ENCODE measurements at places on chromosomes 3 and 15.

GRCh38 chr3:71564361-71564760 is 19.2 kb downstream of the FOXP1 start:
- DNase-seq, result no peak

DNA sequence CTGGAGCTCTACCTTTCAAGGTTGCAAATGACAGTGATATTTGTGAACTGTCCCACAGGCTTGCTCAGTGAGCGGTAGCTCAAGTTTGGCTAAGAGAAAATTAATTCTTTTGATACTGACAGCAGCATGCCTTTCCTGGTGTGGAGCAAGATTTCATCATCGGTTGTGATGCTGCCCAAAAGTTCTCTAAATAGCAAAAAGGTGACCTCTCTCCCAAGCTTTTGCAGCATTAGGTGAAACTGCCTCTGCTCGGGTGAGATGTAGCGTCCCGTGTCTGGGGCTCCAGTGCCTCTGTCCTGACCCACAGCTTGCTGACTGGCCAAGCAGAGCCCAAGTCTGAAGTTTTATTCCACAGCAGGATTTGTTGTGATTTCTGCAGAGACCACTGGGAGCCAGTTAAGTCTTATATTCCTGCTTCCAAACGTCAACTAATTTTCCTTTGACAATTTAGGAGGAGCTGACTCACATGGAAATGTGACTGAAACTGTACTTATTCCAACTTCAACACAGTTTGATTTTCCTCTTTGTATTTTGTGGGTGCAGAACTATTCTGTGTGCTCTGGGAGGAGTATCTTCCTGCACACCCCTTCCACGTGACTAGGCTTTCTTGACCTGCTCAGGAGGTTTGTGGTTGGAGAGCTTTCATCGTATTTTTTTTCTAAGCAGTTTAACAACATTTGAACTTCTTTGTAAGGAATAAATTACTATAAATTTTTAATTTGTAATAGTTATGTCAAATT is 5.9 kb downstream of the SYNM start:
- peak; percentile 36 for DNase-seq

DNA sequence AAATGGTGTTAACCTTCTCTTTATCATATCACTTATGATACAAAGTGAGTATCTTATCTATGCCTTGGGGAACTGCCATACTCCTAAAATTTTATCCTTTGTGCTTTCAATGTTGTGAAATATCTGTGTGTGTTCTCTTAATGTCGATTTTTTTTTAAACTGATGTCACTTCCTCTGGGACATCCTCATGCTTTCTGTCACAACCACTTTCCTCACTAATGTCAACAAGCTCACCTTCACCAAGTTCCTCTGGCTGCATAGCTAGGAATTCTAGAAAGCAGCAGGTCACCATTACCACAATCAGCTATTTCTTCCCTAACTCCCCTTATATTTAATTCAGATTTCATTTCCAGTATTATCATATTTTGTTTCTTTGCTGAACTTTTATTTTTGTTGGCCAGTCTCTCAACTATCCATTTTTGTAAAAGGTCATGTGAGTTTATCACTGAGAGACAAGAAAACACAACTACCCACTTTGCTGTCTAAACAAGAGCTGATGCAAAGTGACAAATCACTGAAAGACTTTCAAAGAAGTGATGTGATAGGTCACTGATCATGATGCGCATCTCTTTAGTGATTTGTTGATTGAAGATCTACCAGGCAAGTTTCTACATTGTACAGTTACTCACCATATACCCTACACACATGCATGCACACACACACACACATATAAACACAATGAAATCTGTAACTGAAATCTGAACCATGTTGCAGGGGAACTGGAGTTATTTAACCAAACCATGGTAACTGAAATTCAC is 369.0 kb downstream of the ULK4 start:
- DNase-seq, result no peak

- peak; percentile 65 for DNase-seq
Measured at GRCh38 chr15:99976811-99977271, 243.6 kb upstream of the LYSMD4 start.

- no peak for DNase-seq
Measured at GRCh38 chr3:115706311-115706829, 83.1 kb downstream of the GAP43 start.

DNA sequence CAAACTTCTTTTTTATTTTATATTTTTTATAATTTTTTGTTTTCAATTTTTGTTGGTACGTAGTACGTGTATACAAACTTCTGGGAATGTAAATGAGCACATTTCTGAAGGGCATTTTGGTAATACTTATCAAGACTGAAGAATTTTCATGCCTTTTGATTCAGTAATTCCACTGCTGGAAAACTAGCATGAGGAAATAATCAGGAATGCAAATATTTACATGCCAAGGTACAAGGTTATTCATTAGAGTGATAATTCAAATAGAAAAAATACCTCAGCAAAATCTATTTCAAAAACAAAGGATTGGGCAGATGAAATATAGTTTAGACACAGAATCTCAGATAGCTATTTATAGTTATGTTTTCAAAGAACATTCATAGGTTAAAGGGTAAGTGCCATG is 128.7 kb downstream of the DMXL2 start:
- no peak for DNase-seq

DNA sequence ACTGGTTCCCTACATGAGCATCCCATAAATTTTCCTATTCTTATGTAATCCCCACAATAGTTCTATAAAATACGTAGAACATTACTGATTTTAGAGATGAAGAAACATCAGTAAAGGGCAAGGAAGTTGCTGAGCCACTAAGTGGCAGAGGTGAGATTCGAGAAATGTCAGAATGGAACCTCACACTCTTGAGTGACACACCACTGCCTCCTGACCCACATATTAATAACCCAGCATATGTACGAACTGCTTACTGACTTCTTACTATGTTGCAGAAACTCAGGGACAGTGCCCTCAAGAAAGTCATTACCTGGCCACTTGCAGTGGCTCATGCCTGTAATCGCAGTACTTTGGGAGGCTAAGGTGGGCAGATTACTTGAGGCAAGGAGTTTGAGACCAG is 1022.4 kb downstream of the FHIT start:
- no peak for DNase-seq

GRCh38 chr15:58393241-58393662 is 38.5 kb upstream of the LIPC start:
- peak; percentile 21 for DNase-seq

DNA sequence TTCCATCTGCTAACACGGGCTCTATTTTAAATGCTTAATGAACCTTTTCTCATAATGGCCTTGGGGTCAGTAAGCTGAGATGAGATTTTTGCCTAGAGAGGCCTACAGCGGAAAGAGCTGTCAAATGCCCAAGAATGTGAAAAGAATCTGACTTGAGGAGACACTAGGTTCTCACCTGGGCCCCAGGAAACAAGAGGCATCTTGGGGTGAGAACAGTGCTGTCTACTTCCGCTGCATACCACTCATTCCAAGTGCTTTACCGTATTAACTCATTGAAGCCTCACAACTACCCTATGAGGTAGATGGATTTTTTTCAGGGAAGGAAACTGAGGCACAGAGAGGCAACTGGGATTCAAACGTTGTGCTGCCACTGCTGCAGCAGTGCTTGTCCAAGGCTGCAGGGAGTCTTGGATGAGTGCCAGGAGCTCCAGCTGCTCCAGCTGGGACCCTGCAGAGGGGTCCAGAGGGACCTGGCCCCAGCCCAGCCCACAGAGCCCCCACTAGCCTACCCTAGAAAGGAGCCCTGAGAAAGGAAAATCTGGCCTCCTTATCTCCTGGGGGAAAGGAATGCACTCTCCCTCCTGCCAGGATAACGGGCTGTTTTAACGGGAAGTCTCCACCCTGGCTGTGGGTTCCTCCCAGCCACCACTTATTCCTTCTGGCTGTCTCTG is 68.4 kb downstream of the SLC12A8 start:
- DNase-seq, result peak; percentile 69

GRCh38 chr3:159761848-159762635 is 226.6 kb upstream of the IL12A start:
- peak; percentile 72 for DNase-seq

DNA sequence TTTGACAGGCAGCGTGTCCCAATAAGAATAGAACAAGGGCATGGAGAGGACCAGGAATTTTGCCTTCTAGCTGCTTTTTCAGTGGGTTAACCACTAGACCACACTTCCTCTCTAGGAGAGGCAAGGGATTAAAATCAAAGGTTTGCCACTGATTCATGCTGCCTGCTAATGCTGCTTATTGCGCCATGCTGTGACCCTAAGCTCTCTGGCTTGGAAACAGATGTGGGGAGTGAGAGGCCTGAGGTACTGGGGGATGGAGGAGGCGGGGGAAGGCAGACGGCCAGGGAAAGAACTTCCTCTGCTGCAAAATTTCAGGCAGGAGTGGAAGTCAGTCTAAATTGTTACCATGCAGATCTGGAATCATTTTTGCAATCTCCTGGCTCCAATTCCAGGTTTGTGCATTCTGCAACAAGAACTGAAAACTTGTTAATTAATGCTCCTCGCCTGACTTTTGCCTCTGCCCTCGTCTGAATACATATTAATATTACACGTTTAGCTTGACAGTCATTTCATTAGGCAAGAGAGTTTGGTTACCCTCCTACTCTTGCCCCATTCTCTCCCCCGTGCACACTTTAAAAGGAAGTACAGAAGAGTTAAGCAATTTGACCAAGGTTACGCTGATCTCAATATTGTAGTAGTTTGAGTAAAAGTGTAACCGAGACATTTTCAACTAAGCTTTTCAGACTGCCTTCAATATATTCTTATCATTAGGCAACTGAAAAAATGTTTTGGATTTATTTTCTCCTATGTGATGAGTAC is 121.7 kb upstream of the SPRED1 start:
- DNase-seq, result peak; percentile 93

DNA sequence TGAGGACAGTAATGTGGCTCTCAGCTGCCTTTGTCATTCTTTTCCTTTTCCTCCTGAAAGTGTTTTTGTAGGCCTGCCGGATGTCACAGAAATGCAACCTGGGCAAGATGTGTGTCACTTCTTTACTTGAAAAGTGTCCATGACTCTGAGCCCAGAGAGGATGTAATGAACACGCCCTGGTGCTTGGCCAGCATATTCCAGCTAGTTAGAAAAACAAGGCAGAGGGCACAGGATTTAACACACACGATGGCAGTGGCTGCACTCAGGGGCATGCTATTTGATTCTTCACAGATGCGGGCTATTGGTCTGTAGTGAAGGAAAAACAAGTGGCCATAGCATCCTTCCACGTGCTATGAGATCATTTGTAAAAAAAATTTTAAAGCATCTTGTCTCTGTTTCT is 30.3 kb upstream of the PTX3 start:
- no peak for DNase-seq

Data from fibroblast of skin of scalp (primary cell).